ENCODE measurements at places on chromosomes 5 and 9.

GRCh38 chr5:17019324-17019723 is 83.2 kb upstream of the MYO10 start:
- no peak for DNase-seq

DNA sequence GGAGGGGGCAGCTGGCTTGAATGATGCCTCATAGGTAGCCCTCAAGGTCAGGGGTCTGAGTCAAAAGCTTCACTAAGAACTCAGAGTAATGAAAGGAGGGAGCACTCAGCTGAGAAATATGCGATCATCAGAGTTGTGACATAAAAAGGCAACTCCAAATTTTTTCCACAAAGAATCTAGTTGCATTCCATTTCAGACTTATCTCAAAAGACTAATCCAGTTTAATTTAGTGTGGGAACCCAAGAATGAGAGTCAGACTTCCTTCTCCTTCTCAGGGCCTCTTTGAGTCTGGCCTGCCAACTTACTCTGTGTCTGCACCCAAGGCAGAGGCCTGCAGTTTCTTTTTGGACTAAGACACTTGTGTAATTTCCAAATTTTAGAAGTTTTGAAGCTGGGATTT is 34.7 kb downstream of the GABRP start:
- no peak for DNase-seq

GRCh38 chr9:97374811-97375210 is 37.1 kb upstream of the TDRD7 start:
- no peak for DNase-seq

- DNase-seq, result no peak
Observed at GRCh38 chr5:80128141-80128540, 93.0 kb downstream of the THBS4 start.

GRCh38 chr5:138569782-138570181 is 5.4 kb downstream of the HSPA9 start:
- no peak for DNase-seq

All from GM12864 (cell line).